Upper lobe of left lung (tissue), 6 donors: ENCODE measurements at places on chromosomes 2 and 18.
A peak's percentile ranks its signal among the peaks of the same experiment; 100 is the strongest.

- no peak for DNase-seq
These were observed 150.1 kb downstream of the ANTXR1 start for GRCh38 chr2:69163109-69163508.

DNA sequence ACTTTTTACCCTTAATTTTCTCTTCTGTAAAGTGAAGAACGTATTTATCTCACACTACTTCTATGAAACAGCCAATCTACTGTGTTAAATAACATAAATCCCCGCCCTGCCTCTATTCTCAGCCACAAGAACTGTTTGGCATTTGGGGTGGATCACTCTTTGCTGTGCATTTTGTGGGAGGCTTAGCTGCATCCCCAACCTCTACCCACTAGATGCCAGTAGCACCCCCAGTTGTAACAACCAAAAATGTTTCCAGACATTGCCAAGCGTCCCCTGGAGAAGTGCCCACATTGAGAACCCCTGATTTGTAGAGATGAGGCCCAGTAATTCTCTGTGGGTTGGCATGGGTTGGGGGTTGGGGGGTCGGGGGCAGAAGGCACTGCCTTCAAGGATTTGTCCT is 94.7 kb upstream of the BOD1L2 start:
- DNase-seq: no peak

DNA sequence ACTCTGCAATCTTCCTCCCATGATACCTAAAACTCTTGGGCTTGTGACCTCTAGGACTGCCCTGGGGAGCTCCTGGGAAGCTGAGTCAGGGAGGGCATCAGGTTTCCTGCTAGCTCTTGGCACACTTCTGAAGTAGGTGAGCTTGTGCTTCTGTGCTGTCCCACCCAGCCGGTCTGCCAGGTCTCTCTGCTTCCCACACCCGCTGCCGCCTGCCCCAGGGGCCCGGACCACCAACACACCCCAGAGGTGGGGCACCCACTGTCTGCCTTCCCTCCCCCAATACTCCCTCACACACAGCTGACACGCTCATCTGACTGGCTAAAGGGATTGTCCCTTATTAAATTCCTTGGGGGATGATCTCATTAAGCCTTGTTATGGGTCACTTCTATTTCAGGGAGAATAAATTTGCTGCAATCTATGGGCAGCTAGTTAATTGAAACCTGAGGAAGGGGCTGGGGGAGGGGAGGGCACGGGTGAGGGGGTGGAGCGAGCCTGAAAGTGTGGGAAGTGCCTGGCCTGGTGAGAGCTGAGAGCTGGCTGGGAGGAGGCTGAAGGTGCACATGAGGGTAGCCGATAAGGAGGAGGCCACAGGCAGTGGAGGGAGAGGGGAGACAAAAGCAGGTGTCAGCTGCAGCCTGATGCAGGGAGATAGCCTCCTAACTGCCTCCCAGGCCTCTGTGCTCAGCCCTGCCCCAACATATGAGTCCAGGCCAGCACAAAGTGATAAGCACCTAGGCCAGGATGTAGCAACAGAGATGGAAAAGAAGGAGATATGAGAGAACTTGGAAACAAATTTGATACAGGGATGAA is 48.8 kb downstream of the HAUS1 start:
- DNase-seq: peak; percentile 69

GRCh38 chr2:128369602-128370467 is 51.2 kb upstream of the HS6ST1 start:
- peak; percentile 19 for DNase-seq
